Stimulated activated CD4-positive, alpha-beta T cell treated with anti-CD3 and anti-CD28 coated beads, Interleukin-12 subunit alpha, Interleukin-12 subunit beta, amount 100 ng/mL, for 4 hours (primary cell): ENCODE measurements at places on chromosomes 16 and 17.

GRCh38 chr16:65500007-65500406 lies 378.1 kb upstream of the CDH11 start:
- DNase-seq = no peak

DNA sequence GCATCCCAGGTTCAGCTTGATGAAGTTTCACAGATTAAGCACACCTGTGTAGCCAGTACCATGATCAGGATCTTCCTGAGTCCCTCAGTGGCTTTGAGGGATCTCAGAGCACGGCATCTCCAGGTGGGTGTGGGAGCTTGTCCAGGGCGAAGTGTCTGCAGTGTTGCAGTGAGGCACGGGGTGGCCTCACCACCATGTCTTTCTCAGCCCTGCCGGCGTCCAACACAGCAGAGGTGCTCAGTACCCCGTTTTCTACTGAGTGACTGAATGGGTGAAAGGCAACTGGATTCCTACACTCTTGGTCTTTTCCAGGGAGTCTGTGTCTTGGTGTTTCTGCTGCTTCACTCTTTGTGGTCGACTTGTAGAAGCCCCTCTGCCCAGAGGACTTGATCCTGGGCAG lies 63.7 kb downstream of the MPRIP start:
- DNase-seq = no peak

- DNase-seq = no peak
Observed at GRCh38 chr16:46822270-46822669, 8.7 kb downstream of the C16orf87 start.

DNA sequence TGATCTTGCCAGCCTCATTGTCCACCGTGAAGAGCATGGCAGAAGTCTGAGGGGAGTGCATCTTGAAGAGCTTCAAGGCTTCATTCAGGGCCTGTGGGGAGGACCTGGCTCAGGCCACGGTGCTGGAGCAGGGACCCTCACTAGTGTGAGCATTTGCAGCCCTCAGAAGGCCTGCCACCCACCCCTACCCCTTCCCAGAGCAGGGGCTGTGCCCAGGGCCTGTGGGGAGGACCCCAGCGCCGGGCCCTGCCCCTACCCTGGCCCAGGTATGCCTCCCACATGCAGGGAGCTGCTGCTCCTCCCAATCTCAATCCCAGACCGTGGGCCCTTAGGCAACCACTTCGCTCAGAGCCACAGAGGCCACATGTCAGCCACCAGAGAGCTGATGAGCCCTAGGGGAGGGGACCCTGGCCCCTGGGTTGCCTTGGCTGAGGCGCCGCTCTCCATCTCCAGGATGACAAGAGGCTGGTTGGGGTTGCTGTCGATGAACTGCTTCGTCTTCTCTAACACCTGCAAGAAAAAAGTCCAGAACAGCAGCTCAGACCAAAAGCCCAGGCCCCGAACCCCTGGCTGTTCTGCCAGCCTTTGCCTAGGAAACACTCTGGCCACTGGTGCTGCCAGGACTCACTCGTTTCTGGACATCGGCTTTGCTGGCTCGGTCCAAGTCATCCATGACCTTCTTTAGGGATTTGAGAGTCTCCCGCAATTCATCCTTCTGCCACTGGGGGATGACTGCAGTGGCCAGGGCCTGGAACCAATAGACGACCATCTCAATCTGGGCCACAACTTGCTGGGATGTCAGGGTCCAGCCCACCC lies 1.8 kb upstream of the EXOSC6 start:
- peak; percentile 24 for DNase-seq

DNA sequence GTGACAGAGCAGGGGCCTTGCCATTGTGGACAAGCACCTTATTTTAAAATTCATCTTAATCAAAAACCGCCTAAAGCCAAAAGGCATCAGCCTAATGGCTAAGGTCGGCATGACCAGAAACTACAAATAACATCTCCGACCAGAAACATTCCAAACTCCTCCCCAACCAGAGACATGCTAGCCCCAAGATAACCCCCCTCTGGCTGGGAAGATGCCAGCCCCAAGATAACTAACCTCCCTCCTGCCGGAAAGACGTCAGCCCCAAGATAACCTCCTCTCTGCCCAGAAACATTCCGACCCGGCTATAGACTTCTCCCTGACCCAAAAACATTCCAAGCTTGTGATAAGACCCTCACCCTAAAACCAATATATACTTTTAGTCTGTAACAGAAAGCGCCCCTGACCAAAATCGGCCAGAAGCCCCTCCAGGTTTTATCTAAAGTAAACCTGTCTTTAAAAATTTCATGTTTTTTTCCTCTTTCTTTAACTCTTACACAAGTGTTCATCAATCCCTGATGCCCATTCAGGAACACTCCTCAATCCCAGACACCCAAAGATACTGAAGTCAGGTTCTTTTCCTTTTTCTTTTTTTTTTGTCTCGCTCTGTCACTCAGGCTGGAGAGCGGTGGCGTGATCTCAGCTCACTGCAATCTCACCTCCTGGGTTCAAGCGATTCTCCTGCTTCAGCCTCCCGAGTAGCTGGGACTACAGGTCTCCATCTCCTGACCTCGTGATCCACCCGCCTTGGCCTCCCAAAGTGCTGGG lies 32.7 kb downstream of the TLE7 start:
- DNase-seq = no peak

DNA sequence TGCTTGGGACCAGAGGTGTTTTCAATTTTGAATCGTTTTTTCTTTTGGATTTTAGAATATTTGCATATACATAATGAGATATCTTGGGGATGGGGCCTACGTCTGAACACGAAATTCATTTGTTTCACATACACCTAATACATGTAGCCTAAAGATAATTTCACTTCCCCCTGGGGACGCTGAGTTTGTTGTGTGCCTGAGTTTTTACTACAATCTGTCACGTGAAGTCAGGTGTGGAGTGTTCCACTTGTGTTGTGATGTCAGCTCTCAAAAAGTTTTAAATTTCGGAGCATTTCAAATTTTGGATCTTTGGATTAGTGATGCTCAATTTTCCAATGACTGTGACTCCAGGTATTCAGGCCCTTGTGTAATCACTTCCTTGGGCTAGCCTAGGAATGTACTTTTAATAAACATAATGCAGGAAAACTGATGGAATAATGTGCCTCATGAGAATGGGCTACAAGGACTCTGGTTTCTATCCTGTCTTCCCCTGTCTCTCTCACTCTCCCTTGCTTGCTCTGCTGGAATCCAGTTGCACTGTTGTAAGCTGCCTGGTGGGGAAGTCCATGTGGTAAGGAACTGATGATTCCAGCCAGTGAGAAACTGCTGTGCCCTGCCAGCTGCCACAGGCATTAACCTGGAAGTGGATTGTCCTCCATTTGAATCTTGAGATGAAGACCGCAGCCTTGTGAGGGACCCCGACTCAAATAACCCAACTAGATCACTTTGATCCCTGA lies 403.8 kb downstream of the SHISA9 start:
- DNase-seq = no peak

GRCh38 chr16:1770328-1771187 lies 785 bp downstream of the NME3 start:
- peak; percentile 63 for DNase-seq

- no peak for DNase-seq
Observed at GRCh38 chr17:74345433-74346241, 16.0 kb downstream of the BTBD17 start.

DNA sequence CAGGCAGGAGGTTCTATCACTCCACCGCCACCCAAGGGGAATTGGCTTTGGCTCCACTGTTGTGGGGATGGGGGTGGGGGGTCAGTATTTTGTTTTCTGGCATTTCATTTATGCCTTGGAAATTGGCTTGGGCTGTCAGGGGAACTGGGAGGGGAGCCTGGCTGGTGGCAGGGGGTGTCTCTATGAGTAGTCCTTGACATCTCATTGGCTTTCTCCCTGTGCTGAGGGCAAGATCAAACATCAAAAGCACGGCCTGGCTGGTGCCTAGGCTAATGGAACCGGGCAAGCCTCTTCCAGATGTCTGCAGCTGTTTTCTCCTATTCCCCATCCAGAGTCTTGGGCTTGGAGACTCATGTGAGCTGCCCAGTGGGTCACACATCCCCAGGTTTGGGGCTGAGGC lies 17.4 kb upstream of the NGFR start:
- no peak for DNase-seq

GRCh38 chr17:4189280-4189679 lies 46.3 kb downstream of the CYB5D2 start:
- no peak for DNase-seq

DNA sequence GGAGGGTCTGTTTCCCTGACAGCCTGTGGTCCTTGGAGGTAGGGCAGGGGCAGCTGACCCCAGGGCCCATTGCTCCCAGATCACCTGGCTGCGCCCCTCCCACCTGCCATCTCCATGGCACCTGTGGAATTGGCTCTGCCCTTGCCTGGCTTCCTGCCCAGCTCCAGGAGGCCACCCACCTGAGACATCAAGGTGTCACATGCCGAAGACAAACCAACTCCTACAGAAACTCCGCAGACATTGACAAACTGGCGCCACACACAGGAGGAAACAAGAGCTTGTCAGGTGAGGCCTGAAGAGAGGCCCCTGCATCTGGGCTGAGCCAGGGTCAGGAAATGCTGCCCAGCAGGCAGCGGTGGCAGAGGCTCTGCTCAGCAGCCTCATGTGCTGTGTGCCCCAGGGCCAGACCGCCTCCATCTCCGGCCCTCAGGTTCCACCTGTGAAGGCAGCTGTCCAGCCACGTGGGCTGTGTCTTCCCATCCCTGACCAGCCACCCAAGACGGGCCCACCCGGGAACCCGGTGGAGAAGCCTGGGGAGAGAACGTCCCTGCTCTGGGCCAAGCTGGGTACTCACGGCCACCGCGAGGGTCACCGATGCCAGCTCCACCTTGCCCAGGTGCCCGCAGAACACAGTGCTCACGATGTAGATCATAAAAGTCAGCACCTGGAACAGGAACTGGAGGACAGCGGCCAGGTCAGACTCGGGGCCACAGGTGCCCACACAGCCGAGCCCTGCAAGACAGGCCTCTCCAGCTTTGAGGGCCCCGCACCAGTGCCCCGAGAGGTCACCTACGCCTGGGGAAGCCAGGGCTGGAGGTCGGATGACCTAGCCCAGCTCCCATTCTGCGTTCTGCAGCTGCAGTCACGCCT lies 1.6 kb downstream of the SLC47A2 start:
- no peak for DNase-seq

- DNase-seq = no peak
Observed at GRCh38 chr16:88973415-88974050, 3.5 kb downstream of the CBFA2T3 start.

GRCh38 chr17:17495536-17496188 lies 533 bp downstream of the RASD1 start:
- peak; percentile 21 for DNase-seq

DNA sequence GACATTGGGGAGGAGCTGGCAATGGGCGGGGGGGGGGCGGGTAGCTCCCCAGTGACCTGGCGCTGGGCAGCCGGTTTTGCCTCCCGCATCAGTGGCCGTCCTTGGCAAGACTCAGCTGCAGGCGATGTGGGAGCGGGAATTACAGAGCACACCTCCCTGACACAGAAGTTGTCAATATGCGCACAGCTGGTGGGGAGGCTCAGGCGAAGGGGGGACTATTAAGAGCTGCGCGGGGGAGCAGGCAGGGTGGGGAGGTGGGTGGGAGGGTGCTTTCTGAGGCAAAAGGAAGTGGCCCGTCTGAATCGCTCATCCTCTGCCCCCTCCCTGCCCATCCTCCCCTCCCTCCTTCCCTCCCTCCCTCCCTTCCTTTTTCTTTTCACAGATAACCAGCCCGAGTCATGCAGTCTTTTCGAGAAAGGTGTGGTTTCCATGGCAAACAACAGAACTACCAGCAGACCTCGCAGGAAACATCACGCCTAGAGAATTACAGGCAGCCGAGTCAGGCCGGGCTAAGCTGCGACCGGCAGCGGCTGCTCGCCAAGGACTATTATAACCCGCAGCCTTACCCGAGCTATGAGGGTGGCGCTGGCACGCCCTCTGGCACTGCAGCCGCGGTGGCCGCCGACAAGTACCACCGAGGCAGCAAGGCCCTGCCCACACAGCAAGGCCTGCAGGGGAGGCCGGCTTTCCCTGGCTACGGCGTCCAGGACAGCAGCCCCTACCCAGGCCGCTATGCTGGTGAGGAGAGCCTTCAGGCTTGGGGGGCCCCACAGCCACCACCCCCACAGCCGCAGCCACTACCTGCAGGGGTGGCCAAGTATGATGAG lies 44.0 kb downstream of the SREBF1 start:
- DNase-seq = peak; percentile 21

GRCh38 chr16:588639-588888 lies 1.3 kb upstream of the RAB40C start:
- DNase-seq = peak; percentile 62

- no peak for DNase-seq
Observed at GRCh38 chr17:3008336-3009288, 54.8 kb downstream of the OR1D5 start.

DNA sequence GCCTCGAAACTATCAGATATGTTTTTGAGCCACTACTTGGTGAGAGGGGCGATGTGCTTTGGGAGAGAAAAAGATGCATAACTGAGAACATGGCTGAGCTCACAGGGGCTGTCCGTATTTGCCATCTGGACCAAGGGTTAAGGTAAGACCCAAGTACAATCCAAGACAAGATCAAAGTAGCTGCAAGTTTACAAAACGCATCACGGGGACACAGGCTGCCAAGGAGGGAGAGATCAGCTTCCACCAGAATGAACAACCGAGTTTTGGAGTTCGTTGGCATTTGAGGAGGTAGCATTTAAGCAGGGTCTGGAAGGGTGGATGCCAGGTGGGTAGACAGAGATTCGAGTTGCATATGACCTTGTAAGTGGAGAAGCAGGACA lies 2.2 kb downstream of the PITPNC1 start:
- no peak for DNase-seq

DNA sequence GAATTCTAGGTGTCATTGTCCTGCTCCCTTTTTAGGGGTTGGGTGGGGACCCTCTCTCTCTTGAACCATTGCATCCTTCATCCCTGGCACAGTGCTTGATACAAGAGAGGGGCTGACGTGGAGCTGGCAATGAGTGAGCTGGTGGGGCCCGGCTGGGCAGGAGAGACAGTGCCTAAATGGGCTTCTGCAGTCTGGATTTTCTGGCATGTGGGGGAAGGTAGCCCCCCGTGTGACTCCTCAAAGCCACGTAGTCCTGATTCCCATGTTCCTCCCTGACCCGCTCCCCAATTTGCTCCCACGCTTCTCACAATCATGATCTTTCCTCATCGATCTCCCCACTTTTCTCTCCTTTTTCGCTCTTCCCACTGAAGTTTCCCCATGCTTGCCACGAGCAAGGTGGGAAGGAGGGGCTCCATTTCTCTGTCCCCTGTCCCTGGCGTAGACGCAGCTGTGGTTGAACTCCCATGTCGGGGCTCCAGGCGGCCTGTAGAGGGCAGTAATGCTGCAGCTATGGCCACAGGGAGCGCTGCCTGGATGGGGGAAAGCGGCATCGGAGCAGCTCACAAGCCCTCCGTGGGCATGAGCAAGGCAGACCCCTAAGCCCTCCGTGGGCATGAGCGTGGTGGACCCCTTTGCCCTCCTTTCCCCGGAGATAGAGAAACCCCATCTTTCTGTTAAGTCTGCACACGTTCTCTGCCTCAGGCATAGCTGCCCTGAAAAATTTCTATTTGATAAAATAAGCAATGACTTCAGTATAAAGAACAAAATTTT lies 47.5 kb downstream of the HAPSTR1 start:
- DNase-seq = peak; percentile 64

- no peak for DNase-seq
Observed at GRCh38 chr17:57599271-57600045, 145.6 kb downstream of the CCDC182 start.
